ENCODE measurements at places on chromosomes 7 and 10.

GRCh38 chr7:37234928-37235327 is 213.7 kb downstream of the ELMO1 start:
- DNase-seq = no peak

DNA sequence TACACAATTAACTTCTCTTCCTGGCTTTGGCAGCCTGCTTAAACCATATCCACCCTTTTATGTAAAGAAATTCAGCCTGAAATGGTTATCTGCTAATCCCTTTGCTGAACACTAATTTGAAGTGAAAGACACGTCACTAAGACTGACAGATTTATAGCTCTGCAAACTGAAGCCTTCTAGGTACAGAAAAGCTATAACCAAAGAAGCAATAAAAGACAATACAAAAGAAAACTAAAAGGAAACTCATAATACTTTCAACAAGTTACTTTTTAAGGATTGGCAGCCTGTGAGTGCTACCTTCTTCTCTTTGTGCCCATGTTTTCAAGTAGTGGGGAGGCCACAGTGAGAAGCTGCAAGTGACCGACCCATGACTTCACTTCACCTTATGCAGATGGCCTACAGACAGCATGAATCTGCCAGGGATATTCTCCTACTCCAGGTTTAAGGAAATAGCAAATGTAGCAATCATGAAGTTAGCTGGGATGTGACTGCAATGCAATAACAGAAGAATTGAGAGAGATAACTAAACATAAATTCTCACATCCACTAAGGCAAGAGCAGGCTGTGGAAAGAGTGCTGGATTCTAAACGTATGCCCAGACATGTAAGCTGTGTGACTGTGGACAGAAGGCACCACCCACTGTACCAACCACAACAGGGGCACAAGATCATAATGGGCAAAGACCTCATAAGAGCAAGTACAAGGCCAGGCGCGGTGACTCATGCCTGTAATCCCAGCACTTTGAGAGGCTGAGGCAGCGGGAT is 10.7 kb upstream of the SPOCK2 start:
- no peak for DNase-seq

- no peak for DNase-seq
Measured at GRCh38 chr7:75981453-75982305, 12.7 kb downstream of the TMEM120A start.

- no peak for DNase-seq
Measured at GRCh38 chr7:22173685-22174573, 183.0 kb downstream of the RAPGEF5 start.

DNA sequence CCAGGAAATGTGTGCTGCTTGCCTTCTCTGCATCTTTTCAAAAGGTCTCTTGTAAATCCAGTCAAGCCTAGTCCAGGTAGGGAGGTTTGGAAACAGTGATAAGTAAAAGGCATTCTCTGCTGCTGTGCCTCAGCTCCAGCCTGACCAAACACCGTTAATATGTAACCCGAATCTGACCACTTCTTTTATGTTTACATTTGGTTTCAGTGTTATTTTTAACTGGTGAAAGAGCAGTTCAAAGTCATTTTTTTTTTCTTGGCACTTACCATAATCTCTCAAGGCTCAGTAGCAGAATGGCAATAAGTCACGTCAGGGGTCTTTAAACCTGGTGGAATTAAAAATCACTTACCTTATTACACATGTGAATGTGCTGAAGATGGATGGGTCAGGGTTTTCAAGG is 216.8 kb downstream of the PTEN start:
- no peak for DNase-seq

GRCh38 chr7:55109404-55110167 is 90.8 kb downstream of the EGFR start:
- no peak for DNase-seq
